ENCODE measurements at places on chromosomes 6 and 20. TPM values are rescaled to one million over a fixed set of nuclear protein-coding genes. Genes with fewer than 3 reads are reported as not detected.

Gene AIF1
- 8.3 TPM for total RNA-seq

Gene CLIC5
- 114 TPM for total RNA-seq

Gene OR2J3
- total RNA-seq: not detected

Gene PRR18
- not detected for total RNA-seq

Gene FYN
- 78.9 TPM for total RNA-seq

Gene BHLHE23
- not detected for total RNA-seq

Gene GNMT
- total RNA-seq: 4.1 TPM

Gene MYL9
- 558 TPM for total RNA-seq

Gene ELOVL2
- total RNA-seq: 1.6 TPM

Gene CRNKL1
- 14.9 TPM for total RNA-seq

Gene STAU1
- 62.9 TPM for total RNA-seq

Gene C6orf15
- not detected for total RNA-seq

Gene C6orf141
- total RNA-seq: 0.75 TPM

Gene HLA-DRB1
- 24.0 TPM for total RNA-seq

Gene GSTA1
- not detected for total RNA-seq

Gene RGS17
- not detected for total RNA-seq

Gene OR2B6
- not detected for total RNA-seq

Gene APCDD1L
- total RNA-seq: 1.5 TPM

Gene RSPH3
- total RNA-seq: 10.0 TPM

Gene EFHC1
- total RNA-seq: 3.4 TPM

Gene OXT
- total RNA-seq: not detected

Gene IMPG1
- not detected for total RNA-seq

Gene TINAG
- total RNA-seq: 0.51 TPM

Gene ZNF831
- total RNA-seq: 0.47 TPM

Gene PLCB4
- 32.4 TPM for total RNA-seq

Gene HIVEP1
- 18.8 TPM for total RNA-seq

Gene SSTR4
- not detected for total RNA-seq

Gene LY6G6D
- not detected for total RNA-seq

Gene CLVS2
- total RNA-seq: not detected

Gene PGC
- not detected for total RNA-seq

Gene DPM1
- total RNA-seq: 35.0 TPM

Gene MAP7
- total RNA-seq: 1.3 TPM

Gene RAB5IF
- total RNA-seq: 70.9 TPM

Gene ASIP
- not detected for total RNA-seq

Gene HTR1B
- not detected for total RNA-seq

Gene CYP24A1
- total RNA-seq: 0.24 TPM

Gene CRISP2
- not detected for total RNA-seq

Gene ZHX3
- total RNA-seq: 23.8 TPM

Gene LAMA4
- total RNA-seq: 37.2 TPM

Gene MCHR2
- not detected for total RNA-seq

Gene NFKBIL1
- 18.4 TPM for total RNA-seq

Gene NSFL1C
- 28.5 TPM for total RNA-seq

Gene RUNX2
- 0.55 TPM for total RNA-seq

Gene SUMO4
- 0.67 TPM for total RNA-seq

Gene CRISP3
- total RNA-seq: not detected

Gene PNRC1
- total RNA-seq: 201 TPM

Gene SS18L1
- 8.3 TPM for total RNA-seq

Gene PRPH2
- 1.1 TPM for total RNA-seq

Gene LRRN4
- total RNA-seq: 15.0 TPM

Gene SDHAF4
- total RNA-seq: 9.4 TPM

Gene FAM229B
- total RNA-seq: 44.9 TPM

Gene TMC2
- total RNA-seq: not detected

Gene COL21A1
- 13.6 TPM for total RNA-seq

Gene CCN5
- total RNA-seq: 118 TPM

Gene MARCKS
- 13.5 TPM for total RNA-seq

Gene WFDC10B
- not detected for total RNA-seq

Gene SLC35F1
- total RNA-seq: 1.3 TPM

Gene SAMD5
- total RNA-seq: 1.4 TPM
